Trophoblast cell (in vitro differentiated cells and primary cell): ENCODE measurements at places on chromosomes 3 and 15.

- DNase-seq: no peak
Observed at GRCh38 chr3:105802118-105802706, 66.6 kb downstream of the CBLB start.

GRCh38 chr15:100311154-100311625 is 30.6 kb downstream of the ADAMTS17 start:
- DNase-seq: no peak

- DNase-seq: no peak
Observed at GRCh38 chr15:80694611-80695098, 455 bp upstream of the ABHD17C start.

GRCh38 chr3:99972380-99973104 is 141.8 kb downstream of the FILIP1L start:
- DNase-seq: no peak

DNA sequence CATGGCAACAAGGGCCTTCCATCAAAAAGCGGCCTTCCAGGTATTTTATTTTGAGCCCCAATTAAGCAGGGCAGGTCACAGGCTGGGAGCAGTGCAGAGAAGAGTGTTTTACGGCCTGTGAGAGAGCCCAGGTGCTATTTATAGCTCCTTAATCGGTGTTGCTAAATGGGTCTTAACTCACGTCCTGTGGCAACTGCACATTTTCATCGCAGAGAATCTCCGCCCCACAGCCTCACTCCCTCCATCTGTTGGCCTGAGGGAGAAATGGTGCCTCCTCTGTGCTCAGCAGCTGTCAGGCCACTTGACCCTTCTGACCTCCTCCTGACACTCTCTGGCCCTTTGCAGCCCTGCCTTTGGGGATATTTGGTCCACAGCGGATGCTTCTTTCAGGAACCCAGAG is 58.6 kb downstream of the SPSB4 start:
- DNase-seq: no peak

- DNase-seq: no peak
Observed at GRCh38 chr3:175896655-175897054, 1037.5 kb downstream of the NAALADL2 start.

GRCh38 chr15:78170848-78171773 is 21.9 kb downstream of the IDH3A start:
- no peak for DNase-seq

- DNase-seq: no peak
Observed at GRCh38 chr3:42935472-42935871, 29.5 kb downstream of the ZNF662 start.

DNA sequence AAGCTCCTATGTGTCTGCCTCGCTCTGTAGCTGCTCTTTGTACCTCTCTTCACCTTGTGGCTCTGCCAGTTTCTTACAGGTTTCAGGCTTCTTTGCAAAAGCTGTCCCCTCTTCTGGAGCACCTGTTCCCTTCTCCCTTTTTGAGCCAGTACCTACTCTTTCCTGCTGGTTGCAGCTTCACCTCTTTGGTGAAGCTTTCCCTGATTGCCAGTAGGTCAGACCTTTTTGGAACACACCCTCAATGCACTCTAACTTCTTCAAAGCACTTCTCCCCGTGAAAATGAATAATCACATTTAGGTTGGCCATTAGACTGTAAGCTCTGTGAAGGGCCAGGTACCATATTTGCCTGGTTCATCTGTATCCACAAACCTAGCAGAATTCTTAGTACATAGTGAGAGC is 60.3 kb downstream of the BHLHE40 start:
- DNase-seq: no peak

- no peak for DNase-seq
Observed at GRCh38 chr3:186038360-186038759, 70.5 kb downstream of the ETV5 start.

GRCh38 chr3:183117056-183117455 is 17.8 kb upstream of the MCCC1 start:
- DNase-seq: peak; percentile 49

GRCh38 chr3:157231071-157231470 is 71.1 kb upstream of the CCNL1 start:
- DNase-seq: no peak

DNA sequence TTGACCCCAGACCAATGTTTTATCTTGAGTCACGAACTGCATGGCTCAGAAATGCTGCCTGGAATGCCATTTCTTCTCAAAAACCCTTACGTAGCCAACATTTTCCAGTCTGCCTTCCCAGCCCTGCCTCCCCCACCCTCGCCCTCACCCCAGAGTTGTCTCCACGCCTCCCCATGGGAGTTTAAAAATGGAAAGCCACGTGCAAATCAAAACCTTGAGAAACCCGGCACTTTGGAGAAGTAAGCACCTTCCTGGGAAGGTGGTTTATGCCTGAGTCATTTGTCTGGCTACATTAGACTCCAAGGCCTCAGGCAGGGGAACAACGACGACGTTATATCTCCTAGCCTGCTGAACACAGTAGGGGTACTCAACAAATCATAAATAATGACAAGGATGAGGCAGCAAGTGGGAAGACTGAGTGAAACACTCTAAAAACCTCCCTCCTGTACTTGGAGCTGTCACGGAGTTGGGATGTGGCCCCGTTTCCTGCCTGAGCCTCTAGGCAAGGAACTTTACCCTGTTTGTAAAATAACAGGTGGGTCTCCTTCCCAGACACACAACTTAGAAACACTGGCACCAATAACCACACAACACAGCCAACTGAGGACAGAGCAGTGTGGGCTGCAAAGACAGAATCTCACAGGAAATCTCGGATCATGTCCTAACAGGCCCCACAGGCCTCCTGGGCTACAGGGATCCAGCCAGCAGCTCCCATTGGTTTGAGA is 179.1 kb downstream of the NTRK3 start:
- DNase-seq: no peak

- DNase-seq: no peak
Observed at GRCh38 chr3:140056047-140056446, 121.1 kb downstream of the CLSTN2 start.

DNA sequence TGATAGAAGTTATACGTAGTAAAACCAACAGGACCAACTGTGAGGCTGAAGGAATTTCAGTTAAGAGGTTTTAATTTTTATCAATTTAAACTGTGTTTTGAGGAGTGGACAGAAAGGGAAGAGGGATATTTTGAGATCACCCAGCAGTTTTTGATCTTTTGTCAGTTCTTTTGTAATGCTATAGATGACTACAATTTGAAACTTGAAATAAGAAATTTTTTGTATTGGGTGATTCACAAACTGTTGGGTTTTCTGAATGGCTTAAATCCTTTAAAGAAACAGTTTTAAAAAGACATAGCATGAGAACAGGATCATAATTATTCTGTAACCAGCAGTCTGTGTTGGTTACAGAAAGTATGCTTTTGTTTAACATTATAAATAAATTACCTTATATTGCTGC is 67.4 kb downstream of the TCF12 start:
- DNase-seq: no peak

GRCh38 chr3:85796140-85796539 is 837.4 kb downstream of the CADM2 start:
- no peak for DNase-seq

DNA sequence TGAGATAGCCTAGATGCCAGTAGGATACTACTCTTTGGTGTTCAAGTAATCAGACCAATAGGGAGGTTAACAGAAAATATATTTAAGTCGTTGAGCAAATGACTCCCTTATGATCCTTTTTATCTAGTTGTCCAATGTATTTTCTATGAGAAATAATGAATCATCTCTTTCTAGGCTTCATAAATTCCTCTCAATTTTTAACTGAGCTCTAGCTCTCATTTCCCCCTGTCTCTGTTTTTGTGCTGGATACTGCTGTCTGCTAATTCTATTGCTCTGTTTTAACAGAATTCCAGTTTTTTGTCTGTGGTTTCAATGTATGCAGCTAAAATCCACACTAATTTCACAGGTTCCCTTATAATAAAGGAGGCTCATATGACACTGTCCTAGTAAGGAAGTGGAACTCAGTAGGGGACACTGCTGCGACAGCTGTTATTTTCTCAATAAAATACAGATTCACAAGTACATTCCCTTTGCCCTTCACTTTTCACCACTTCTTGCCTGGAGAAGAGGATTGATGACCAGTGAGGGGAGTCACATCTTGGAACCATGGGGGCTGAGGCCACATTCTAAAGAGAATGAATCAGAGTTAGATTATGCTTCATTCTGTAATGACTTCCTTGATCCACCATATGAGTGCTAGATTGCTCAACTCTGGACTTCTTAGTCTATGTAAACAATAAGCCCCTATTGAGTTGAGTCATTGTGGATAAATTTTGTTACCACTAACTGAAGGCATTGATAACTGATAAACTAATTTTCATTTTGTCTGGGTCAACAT is 558.7 kb upstream of the KCNMB2 start:
- DNase-seq: peak; percentile 33

- DNase-seq: no peak
Observed at GRCh38 chr15:79513940-79514339, 81.8 kb downstream of the MINAR1 start.

GRCh38 chr3:47121409-47121808 is 42.5 kb downstream of the SETD2 start:
- no peak for DNase-seq

GRCh38 chr3:56915966-56916586 is 114.3 kb upstream of the ARHGEF3 start:
- no peak for DNase-seq

GRCh38 chr15:22930782-22931484 is 49.2 kb downstream of the CYFIP1 start:
- DNase-seq: no peak

- DNase-seq: no peak
Observed at GRCh38 chr3:165635791-165636683, 201.2 kb downstream of the BCHE start.

DNA sequence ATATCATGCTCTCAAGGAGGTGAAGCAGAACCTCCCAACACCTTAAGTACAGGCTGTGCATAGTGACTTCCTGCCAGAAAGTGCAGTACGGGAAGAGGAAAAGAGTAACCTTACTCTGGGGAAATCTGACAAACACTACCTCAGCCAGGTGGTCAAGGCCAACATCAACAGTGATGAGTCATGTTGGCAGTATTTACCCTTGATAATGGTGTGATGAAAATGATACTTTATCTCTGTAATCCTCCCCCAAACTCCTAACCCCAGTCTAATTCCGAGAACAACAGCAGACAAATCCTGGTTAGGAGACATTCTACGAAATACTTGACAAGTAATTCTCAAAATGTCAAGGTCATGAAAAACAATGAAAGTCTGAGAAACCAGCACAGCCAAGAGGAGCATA is 26.5 kb downstream of the ANKDD1A start:
- DNase-seq: peak; percentile 28

- no peak for DNase-seq
Observed at GRCh38 chr3:129975705-129976048, 1.2 kb downstream of the TRH start.

GRCh38 chr3:78809966-78810365 is 957.8 kb downstream of the ROBO1 start:
- no peak for DNase-seq

DNA sequence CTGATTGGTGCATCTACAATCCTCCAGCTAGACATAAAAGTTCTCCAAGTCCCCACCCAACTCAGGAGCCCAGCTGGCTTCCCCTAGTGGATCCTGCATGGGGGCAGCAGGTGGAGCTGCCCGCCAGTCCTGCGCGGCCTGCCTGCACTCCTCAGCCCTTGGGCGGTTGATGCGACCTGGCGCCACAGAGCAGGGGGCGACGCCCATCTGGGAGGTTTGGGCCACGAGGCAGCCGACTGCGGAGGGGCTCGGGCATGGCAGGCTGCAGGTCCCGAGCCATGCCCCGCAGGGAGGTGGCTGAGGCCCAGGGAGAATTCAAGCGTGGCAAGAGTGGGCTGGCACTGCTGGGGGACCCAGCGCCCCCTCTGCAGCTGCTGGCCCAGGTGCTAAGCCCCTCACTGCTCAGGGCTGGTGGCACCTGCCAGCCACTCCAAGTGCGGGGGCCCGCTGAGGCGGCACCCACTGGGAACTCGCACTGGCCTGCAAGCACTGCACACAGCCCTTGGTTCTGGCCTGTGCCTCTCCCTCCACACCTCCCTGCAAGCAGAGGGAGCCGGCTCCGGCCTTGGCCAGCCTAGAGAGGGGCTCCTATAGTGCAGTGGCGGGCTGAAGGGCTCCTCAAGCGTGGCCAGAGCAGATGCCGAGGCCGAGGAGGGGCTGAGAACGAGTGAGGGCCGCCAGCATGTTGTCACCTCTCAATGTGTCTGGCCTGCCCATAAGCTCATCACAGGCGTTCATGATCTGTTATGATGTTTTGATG is 30.1 kb downstream of the COL6A6 start:
- no peak for DNase-seq

DNA sequence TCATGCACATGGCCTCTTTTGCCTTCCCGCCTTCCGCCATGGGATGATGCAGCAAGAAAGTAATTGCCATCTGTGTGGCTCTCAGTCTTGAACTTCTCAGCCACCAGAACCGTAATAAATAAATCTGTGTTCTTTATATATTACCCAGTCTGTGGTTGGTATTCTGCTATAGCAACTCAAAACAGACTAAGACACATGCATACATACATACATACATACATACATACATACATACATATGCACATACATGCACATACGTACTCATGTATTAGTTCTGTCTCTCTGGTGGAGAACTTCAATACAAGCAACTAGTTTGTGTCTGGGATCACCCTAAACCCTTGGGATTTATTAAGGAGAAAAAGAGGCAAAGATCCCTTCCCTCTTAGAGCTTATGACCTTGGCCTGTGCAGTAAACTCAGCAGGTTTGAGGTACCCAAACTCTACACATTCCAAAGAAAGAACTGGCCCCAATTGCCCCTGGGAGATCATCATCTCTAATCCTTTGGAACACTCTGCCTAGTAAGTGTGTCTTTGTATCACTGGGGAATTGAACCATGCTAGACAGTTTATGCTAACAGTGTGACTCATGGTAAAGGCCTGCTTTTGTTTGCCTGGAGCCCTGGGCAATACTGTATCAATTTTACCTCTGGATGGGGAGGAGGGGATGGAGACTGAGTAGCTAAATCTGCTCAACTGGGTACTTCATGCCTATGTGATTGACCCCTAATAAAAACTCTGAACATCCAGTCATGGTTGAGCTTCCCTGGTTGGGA is 115.6 kb upstream of the LMCD1 start:
- DNase-seq: no peak

DNA sequence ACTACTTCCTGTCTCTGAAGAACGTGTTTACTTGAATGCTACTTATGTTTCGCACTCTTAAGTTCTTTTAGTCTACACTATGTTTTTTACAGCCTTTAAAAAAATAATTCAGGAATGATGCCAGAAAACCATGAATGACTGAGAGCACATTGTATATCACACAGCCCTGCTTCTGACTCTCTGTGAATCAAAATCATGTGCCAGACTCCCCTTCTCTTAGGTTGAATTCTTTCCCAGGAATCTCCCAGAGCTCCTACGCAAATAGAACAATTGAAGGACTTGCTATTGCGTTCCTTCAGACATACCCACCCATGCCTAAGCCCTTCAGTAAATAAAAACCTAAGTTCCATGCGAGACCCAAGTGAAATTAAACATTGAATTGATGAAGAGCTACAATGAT is 782.0 kb upstream of the ALCAM start:
- no peak for DNase-seq

DNA sequence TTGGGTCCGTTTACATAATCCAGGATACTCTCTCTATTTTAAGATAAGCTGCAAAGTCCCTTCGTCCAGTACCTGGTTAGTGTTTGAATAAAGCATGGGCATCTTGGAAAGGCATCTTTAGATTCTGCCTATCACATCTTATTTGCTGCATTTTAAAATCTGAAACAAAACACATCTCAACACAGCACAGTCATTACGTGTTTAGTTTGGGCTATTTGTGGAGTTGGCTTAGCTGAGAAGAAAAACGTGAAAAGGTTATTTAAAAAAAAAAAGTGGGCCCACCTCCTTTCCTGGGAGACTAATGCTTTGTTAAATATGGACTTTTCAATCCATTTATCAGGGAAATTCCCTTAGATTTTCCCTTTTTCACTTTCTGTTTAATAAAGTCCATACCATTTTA is 174.5 kb upstream of the WNT5A start:
- DNase-seq: no peak

GRCh38 chr15:82647045-82647834 is at the start of gene CPEB1:
Gene CPEB1, minus strand, starts transcription at chr15:82647363. Its CDS starts 18,904 bp downstream, at chr15:82628459.
- DNase-seq: peak; percentile 18
